ENCODE measurements at places on chromosomes 2 and 18.

DNA sequence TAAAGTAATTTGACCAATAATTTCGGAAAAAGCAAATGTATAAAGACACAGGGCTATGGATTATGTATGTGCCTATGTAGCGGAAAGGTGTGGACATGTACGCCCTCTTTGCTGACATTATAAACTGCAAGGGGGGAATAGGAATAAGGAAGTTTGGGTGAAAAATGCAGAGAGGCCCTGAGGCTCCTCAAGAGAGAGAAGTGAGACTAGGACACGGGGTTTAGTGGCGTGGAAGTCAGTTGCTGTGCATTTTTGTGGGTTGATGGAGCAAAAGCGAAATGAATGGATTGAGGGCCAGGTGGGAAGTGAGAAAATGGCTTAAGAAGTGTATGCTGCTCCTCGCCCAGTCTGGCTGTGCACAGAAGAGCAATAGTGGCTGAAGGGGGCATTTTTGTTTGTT is 96.2 kb upstream of the B3GNT7 start:
- no peak for DNase-seq

GRCh38 chr18:32278177-32278799 is 88.4 kb downstream of the MEP1B start:
- no peak for DNase-seq

DNA sequence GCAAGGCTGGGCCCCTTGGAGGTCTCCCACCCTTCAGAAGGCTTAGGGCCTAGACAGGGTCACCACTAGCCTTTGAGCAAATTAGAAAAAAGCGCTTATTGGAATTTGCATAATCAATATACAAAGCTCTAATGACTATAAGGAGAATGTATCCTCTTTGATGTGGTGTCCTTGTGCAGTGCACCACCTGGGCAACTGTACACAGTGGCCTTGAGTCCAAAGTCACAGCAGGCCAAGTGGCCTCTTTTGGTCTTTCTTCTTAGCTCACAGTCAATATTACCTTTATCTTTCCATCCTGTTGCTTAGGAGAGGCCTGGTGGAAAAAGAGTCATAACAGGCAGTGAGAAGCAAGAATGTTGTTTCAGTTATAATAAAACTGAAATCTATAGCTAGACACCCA is 19.7 kb upstream of the ST3GAL5 start:
- no peak for DNase-seq

DNA sequence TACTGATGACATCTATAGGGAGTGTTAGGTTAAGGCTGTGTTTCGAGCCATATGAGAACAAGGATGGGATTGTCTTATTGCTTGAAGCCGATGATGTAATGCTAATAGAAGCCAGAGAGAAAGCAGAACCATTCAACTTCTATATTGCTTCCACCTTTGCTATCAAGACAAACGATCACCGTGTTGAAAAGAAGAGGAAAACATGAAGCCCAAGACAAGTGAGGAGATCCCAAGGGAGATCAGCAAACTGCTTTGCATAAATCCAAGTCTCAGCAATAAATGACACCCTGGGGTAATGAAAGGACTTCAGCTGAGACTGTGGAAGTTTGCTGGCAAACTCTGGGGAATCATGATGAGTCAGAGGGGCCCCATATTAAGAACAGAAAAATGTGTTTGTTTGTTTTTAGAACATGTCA is 206.2 kb downstream of the NCKAP5 start:
- no peak for DNase-seq

GRCh38 chr18:51009072-51009471 is 20.9 kb upstream of the SMAD4 start:
- DNase-seq: no peak

DNA sequence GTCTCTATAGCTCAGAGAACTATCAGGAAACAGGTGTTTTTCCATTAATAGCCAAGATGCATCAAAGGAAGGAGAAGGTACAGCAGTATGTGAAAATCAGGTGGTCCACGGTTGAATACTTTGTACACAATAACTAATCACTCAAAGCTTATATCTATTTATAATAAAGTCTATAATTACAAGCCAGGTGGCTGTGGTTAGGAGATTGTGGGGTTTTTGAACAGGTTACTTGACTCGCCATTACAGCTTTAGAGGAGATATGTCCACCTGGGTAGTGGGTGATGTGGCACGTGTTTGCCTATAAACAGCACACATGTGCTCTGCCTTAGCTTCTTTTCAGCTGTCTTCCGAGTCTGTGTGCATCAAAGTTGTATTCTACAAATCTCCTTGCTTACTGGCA is 892.2 kb upstream of the ZEB2 start:
- DNase-seq: no peak

- no peak for DNase-seq
These were observed 580.6 kb upstream of the SOX11 start for GRCh38 chr2:5111581-5111980.

DNA sequence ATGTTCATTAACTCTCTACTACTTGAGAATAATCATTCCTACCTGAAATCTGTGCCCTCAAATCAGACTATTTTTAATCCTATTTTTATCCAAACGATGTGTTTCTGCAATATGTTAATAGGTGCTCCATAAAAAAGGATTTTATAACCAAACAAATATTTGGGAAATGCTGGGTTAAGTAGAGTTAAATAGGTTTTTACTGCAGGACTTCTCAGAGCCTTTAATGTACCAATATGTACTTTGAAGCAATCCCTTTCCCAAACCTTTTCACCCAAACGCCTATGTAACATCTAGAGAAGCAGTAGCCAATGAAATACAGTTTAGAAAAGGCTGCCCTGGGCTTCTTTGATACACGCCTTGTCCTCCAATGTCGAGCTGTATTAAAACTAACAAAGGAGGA is 182.5 kb downstream of the SP3 start:
- DNase-seq: no peak

GRCh38 chr18:26791676-26792075 is 73.8 kb downstream of the AQP4 start:
- DNase-seq: no peak

DNA sequence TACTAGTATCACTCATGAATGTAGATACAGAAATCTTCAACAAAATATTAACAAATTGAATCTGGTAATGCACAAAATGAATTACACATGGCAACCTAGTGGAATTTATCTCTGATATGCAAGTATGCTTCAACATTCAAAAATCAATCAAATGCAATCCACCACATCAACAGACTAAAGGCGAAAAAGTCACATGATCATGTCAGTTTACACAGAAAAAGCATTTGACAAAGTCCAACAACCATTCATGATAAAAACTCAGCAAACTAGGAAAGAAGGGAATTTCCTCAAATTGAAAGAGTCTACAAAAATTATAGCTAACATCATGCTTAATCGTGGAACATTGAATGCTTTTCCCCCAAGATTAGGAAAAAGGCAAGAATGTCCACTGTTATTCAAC is 150.5 kb upstream of the BCL2L11 start:
- DNase-seq: no peak

GRCh38 chr2:17363846-17364245 is 154.4 kb downstream of the RAD51AP2 start:
- DNase-seq: no peak

DNA sequence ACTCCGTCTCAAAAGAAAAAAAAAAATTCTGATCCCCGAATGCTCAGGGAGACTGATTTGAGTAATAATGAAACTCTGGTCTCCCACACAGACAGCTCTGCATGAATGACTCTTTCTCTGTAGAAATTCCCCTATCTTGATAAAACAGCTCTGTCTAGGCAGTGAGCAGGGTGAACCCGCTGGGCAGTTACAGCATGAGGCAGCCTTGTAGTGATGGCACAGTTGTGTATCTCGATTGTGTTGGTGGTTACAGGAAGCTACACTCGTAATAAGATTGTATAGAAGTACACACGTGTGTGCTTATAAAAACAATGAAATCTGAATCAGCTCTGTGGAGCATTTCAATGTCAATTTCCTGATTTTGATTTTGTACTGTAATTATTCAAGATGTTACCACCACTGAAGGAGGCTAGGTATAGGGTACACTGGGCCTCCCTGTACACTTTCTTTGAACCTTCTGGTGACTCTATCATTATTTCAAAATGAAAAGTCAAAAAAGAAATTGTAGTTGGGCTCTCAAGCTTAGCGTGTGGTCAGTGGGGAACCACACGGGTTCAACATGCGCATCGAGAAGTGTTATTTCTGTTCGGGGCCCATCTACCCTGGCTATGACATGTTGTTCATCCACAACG is 34.9 kb upstream of the ATP8B1 start:
- peak; percentile 25 for DNase-seq

DNA sequence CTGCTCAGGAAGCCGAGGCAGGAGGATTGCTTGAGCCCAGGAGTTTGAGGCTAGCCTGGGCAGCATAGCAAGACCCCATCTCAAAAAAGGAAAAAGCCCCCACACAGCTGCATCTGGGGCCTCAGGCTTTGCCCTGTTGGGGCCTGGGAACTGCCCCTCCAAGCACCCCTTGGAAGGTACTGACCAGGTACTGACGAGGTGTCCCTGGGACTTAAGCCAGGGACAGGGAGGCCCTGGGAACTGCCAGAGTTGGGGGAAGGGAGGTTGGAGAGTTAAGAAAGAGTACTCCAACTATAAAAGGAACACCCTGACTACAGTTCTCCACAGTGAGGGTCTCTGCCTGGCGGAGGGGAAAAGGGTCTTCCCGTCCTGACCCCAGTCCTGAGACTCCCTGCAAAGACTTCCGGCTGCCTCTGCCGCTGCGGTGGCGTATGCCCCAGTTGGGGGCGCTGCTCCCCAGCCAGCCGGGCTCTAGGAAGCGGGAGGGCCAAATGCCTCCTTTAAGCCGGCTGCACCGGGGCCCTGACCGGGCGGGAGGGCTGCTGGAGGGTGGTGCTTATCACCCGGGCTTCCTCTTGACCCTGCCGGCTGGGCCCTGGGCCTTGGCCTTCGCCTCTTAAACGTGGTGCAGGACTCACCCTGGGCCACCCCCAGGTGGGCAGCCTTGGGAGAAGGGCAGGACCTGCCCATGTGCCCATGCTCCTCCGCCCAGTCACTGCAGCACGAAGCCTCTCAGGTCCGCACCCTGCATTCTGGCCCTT is 12.8 kb downstream of the SLC30A3 start:
- peak; percentile 74 for DNase-seq

DNA sequence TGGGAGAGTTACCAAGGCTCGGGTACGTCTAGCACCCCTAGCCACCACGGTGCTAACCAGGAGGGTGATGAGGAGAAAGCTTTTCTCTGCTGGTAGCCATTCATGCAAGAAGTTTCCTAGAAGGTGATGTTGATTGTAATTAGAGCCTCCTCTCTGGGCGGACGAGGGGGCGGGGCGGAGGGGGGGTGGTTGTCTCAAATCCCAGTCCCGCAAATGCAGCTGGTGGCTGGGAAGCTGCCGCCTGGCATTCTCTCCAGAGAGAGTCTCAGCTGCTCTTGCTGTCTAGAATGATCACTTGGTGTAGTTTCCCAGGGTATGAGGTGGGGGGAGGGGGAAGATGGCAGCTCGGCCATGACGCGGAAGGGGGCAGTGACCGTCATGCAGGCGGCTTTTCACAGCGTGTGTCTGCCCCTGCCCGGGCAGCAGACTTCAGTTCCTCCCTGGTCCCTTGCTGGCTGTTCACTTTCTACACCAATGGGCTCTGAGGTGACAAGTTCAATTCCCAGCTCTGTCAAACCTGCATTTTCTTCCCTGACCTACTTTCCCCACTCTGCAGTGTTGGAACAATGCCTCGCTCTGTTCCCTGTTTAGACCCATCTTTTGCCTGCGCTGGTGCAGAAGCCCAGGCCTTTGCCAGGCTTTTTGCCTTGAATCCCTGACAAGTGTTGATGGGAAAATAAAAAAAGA is 61.5 kb upstream of the KLF7 start:
- no peak for DNase-seq

DNA sequence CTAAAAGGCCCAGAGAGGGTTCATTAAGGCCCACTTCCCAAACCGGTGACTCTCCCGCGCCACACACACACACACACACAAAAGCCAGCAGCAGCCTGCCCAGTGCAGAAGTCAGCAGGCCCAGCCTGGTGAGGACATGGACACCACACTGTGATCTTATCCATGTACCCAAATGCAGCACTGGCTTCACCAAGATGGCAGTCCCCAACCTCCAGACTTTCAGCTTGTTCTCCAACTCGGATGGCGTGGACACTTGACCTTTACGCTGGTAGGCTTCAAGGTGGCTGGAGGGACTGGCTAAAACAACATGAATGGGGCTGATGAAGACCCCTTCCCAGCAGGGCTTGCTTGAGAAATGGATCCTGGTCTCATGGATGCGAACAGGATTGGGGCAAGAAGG is 50.4 kb downstream of the TNS1 start:
- DNase-seq: no peak

GRCh38 chr18:24219561-24220317 is 80.9 kb downstream of the CABYR start:
- DNase-seq: no peak

DNA sequence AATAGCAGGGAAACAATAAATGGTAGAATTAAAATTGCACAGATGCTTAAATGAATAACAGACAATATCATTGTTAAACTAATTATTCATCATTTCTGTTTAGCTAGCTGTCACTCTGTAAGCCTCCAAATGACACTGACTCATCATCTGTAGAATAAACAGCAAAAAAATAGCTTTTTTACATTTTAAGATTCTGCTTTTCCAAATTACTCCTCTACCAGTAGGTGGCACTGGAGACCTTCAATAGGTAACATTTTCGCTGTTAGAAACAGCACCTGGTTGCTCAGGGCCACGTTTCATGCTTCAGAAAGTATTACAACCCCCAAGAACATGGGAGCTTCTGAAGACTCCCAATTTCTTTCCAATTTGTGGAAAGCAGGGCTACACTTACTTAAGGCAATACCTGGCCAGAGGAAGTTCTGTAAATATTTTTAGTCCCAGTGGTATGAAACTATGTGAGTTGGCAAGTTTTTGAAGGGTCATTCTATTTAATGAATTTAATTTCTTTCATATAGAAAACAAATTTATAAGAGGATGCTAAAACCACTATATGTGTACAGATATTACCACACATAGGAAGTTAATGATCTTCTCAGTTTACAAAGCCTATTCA is 45.4 kb downstream of the TTN start:
- DNase-seq: peak; percentile 47

GRCh38 chr2:97718942-97719341 is 5.6 kb downstream of the ZAP70 start:
- DNase-seq: no peak

GRCh38 chr2:114122930-114123329 is 233.0 kb downstream of the ACTR3 start:
- no peak for DNase-seq

- no peak for DNase-seq
These were observed 52.6 kb downstream of the TRIP12 start for GRCh38 chr2:229869226-229869625.

- DNase-seq: no peak
These were observed 29.4 kb upstream of the DNAH7 start for GRCh38 chr2:196097864-196098660.
